ENCODE measurements at places on chromosomes 7 and 10. TPM values are rescaled to one million over a fixed set of nuclear protein-coding genes. Genes with fewer than 3 reads are reported as not detected.

Gene NRCAM
- 4.7 TPM for total RNA-seq

Gene PON1
- total RNA-seq: 11.7 TPM

Gene MYOF
- total RNA-seq: 6.4 TPM

- no peak for DNase-seq
Measured at GRCh38 chr7:14047709-14048399, 58.4 kb upstream of the ETV1 start.

Gene AOAH
- total RNA-seq: 23.5 TPM

DNA sequence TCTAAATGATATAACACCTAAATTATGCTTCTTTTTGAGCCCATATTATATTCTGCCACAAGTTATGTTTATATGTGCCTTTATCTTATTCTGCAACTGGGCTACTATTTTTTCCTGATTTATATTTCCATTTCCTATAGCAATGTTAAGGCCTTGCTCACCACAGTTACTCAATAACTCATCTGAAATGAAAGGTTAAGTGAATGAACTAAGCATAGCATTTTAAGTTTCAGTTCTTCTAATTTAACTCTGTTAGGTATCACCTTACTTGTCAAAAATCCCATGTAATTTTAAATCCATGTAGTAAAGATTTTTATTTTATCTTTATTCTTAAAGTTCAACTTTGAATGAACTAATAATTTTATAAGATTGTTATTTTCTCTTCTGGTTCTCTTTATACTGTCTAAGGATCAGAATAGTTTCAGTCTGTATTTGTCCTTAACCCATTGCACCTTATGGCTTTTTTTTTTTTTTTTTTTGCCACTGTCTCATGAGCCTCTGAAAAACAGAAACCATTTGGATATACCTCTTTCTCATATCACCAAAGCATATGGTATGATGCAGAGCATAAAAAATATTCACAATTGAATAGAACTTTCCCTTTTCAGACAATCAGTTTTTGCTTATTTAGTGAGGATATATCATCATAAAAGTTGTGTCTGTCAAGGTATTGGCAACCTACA is 301.8 kb upstream of the ZWINT start:
- no peak for DNase-seq

DNA sequence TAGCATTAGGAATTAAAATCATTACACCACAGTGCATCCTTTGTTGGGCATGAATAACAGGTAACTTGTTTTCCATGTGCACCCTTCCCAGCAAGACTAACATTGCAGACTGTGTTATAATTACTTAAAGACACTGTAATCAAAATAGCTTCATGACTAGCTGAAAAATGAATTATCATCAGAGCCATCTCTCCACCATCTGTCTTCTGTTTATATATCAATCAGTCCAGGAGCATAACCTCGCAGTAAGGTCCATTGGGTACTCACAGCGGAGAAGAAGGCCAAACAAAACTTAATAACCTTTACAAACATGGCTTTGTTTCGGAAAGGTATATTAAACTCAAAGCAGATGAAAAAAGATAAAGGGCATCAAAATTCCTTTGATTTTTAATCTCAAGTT is 90.6 kb downstream of the ODAD2 start:
- no peak for DNase-seq

- DNase-seq: peak; percentile 58
Measured at GRCh38 chr10:103884681-103885139, 29.3 kb upstream of the SH3PXD2A start.

DNA sequence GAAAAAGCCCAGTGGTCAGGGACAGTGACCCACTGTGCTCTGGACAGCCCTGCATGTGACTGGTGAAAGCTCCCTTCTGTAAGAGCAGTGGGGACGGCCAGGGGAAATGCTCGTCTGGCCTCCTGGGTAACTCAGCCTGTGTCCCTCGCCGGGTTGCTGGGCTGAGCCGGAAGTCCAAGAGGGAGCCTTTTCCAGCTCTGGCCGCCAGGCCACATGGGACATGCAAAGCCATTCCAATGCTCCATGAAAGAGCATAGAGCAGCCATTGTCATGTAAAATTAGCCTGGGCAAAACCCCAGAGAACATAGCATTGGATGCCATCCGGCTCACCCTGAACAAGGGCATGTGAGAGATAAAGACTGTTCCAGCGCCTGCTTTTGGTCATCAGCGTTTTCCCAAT is 64.9 kb upstream of the ADRB1 start:
- no peak for DNase-seq

- DNase-seq: no peak
Measured at GRCh38 chr10:13511409-13511808, 17.4 kb downstream of the BEND7 start.

- no peak for DNase-seq
Measured at GRCh38 chr7:50864694-50865093, 82.0 kb upstream of the GRB10 start.

DNA sequence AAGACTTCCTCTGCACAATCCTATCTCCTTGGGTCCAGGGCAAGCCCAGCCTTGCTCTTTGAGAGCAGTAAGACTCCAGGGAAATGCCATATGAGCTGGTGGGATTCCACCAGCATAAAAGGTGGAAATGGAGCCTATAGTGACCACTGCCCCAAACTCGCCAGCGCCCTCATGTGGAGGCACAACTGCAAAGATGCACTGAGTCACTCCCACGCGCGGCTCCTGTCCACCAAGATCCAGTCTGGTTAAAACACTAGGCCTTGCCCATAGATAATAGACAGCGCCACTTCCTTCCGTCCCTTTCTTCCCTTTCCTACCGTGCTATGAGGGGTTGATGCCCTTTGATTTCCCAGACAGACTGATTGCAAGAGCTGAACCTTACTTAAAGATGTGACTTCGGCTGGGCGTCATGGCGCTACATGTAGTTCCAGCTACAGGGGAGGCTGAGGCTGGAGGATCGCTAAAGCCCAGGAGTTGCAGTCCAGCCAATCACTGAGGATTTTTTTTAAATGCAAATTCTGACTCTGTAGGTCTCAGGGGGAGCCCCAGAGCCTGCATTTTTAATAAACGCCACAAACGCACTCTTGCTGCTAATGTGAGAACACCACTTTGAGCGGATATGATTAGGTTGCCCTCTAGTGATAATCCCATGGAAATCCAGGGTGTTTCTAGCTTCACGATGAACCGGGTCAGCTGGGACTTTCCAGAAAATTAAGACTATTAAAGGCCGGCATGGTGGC is 136.5 kb downstream of the EPC1 start:
- DNase-seq: no peak
